ENCODE measurements at places on chromosomes 12 and 14. TPM values are rescaled to one million over a fixed set of nuclear protein-coding genes. Genes with fewer than 3 reads are reported as not detected.

Gene KCNC2
- total RNA-seq, result not detected

Gene GARIN6
- not detected for total RNA-seq

- no peak overlapping the region for H3K27ac ChIP-seq
- H3K36me3 ChIP-seq, result no peaks in the 10 kb centered on the region
- DNase-seq, result no peak
- H3K27me3 ChIP-seq, result no peaks in the 10 kb centered on the region
- no peak overlapping the region for H3K4me3 ChIP-seq
Observed at GRCh38 chr12:115160271-115161128, 476.5 kb upstream of the TBX3 start.

DNA sequence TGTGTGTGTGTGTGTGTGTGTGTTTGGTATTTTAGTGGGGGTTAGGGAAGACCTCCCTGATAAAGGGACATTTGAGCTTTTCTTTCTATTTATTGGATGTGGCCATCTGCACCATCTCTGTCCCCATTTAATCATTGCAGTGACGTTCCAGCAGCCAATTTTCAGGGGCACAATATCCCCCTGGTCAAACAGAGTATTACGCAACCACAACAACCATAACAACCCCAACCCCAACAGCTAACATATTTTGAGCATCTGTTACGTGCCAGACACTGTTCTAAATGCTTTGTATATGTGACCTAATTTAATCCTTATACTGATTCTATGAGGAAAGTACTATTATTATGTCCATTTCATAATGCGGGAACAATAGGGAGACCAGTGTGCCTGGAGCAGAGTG lies 87.4 kb downstream of the TTC8 start:
- no peaks in the 10 kb centered on the region for H3K36me3 ChIP-seq
- peaks cover 4% of the 10 kb centered on the region for H3K27me3 ChIP-seq
- H3K4me3 ChIP-seq, result no peak overlapping the region
- no peak overlapping the region for H3K27ac ChIP-seq
- DNase-seq, result no peak
- no peaks in the 10 kb centered on the region for H3K4me1 ChIP-seq

- H3K27me3 ChIP-seq, result no peaks in the 10 kb centered on the region
- peaks cover 32% of the 10 kb centered on the region for H3K36me3 ChIP-seq
- H3K27ac ChIP-seq, result peak overlapping the region; percentile 73
- H3K4me1 ChIP-seq, result peaks cover 16% of the 10 kb centered on the region
- H3K4me3 ChIP-seq, result peak overlapping the region; percentile 94
- DNase-seq, result no peak
Observed at GRCh38 chr12:56645201-56645716, 525 bp downstream of the ATP5F1B start.

DNA sequence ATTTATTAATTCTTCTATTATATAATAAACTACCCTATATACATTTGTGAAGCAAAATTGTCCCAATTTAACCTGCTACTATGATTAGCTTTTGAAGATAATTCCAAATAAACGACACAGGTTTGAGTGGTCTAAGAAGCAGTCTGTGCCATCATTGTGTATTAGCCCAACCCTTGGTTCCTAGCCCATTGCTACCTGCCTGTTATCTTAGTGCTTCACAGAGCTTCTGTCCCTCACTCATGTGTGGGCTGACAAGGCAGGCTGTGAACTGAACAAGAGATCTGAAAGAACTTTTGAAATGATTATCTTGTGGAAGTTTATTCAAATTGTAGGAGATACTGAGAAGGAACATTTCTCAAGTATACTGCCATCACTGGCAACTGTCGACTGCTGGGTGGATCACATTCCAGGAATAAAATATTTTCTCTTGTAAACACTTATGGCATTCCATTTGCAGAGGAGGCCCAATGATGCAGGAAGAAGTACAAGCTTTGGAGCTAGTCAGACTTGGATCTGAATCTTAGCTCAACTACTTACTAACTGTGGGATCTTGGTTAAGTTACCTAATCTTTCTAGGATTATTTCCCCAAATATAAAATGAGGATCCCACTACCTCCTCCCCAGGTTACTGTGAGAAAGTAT lies 7.8 kb upstream of the MTERF2 start:
- no peaks in the 10 kb centered on the region for H3K27me3 ChIP-seq
- H3K27ac ChIP-seq, result no peak overlapping the region
- H3K4me1 ChIP-seq, result no peaks in the 10 kb centered on the region
- no peak overlapping the region for H3K4me3 ChIP-seq
- peaks cover 7% of the 10 kb centered on the region for H3K36me3 ChIP-seq

DNA sequence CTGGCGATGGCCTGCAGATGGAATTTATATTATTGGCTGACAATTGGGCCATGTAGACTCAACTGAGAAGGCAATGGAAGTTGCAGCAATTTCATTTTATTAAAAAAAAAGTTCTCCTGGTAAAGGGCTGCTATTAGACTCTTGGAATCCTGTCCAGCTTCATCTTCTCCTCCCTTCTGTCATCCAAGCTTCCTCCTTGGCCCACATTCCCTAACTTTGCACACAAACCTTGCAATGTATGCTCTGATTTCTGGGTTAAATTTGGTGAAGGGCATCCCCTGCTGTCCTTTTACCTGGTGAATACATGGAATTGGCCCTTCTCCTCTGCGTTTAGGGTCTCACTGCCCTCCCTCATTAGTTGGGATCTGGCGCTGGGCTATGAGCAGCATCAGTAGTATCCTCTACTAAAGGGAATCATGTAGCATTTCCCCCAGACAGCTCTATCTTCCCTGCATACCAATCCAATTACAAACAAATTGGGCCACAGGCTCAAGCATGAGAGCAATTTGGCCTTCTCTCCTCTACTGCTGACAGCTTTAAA lies 336.9 kb downstream of the BMP4 start:
- DNase-seq, result peak; percentile 68
- H3K36me3 ChIP-seq, result no peaks in the 10 kb centered on the region
- peaks cover 14% of the 10 kb centered on the region for H3K4me1 ChIP-seq
- peak overlapping the region; percentile 36 for H3K27ac ChIP-seq

DNA sequence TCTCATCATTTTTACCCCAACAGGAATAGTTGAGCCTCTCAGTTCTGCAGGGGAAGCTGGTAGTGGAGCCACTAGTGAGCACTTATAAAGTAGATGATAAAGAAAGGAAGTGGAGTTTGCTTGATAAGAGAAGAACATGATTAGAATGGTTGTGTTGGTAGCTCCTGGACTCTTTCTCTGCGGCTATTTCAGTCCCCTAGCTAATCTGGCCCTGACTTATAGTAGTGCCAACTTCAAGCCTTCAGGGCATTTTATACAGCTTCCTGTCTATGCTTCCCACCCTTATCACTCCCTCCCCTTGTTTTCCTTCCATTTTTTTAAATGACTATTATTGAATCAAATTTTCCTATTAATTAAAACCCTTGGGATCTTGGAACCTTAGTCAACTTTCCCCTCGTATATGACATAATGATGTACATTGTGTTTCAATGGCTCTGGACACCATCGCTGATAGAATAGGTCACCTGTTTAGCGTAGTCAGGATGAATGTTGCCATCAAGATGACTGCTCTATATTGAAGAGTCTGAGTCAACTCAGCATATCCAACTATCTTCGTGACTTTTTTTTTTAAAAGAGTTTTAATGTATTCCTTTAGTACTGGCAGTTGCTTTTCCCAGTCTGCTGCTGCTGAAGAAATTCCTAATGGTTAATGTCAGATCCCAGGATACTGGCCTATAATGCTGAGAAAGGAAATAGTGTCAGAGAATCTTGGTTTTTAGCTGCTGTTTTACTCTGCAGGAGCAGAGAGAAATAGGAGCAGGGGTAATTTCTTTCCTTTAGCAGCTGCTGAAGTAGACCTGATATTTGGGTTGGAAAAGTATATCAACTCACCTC lies 16.2 kb upstream of the PCNX1 start:
- H3K4me3 ChIP-seq, result no peak overlapping the region
- H3K27ac ChIP-seq, result no peak overlapping the region
- peaks cover 31% of the 10 kb centered on the region for H3K4me1 ChIP-seq
- no peaks in the 10 kb centered on the region for H3K36me3 ChIP-seq
- H3K27me3 ChIP-seq, result no peaks in the 10 kb centered on the region

Measured in astrocyte (in vitro differentiated cells and primary cell).